NCI-H1105 (cell line): ENCODE measurements at places on chromosomes 7 and 10.

- no peak for DNase-seq
Observed at GRCh38 chr7:46175221-46175620, 254.1 kb upstream of the IGFBP3 start.

DNA sequence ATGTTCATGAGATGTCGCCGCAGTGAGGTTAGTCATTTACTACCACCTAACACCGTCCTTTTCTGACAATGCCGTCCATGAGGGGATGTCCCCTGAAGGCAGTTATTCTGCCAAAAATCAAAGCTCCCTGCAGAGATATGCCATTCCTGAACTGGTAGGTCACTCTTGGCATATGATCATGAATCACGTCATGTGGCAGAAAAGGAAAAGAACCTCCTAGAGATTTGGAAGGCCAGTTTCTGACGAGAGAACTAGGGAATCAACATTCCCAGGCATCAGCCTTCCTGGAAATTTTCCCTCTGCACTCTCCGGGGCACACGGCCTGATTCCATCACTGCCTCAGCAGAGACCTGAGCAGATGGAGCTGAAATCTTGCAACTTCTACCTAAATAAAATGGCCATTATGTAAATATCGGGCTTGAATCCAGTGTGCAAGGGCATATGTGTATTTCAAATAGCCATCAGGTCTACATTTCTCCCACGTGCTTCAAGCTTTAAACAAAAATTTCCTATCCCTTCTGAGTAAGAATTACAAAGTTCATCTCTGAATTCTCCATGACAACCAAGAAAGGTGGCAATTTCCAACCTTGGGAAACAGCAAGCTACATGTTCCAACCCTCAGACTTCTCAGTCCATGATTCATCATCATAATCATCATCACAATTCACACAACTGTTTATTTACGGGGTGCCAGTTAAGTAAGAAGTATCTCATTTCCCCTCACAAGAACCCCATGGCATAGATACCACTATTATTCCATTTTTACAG lies 46.5 kb downstream of the AMPH start:
- DNase-seq: no peak

DNA sequence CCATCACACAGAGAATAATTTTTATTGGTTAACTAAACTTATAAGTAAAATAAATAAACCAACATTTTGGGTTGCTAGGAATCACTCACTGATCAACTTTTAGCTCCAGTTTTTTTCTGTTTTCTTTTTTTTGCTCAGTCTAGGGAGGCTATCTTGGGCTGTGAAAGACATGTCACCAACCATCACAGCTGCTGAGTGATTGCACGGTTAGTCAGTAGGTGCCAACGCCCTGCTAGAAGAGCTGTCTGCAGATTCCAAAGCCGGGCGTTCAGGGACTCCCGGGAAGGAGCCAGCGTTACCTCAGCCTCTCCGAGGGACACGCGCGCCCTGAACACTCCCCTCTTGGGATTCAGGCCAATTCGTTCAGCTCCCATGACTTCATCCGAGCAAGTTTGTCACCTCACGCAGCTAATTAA lies 604 bp upstream of the STAM start:
- no peak for DNase-seq

- no peak for DNase-seq
Observed at GRCh38 chr10:103828587-103829197, 26.7 kb downstream of the SH3PXD2A start.

DNA sequence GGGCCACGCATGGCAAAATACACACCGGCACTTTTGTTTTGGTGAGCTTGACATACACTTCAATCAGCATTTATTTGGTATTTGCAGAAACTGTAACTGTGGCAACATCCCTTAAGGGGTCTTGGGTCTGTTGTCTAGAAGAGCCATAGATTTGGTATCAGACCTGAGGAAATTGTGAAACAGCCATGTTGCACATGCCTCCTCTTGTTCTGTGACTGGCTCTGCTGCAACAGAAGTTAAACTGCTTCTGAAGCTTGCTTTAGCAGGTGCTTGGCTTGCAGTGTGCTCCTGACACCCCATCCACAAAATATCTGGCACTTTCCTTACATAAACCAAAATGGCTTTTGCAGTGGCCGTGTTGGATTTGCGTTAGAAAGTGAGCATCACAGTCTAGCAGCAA lies 247.3 kb downstream of the GATA3 start:
- DNase-seq: no peak

- no peak for DNase-seq
Observed at GRCh38 chr7:102434039-102434486, 688 bp downstream of the ORAI2 start.

DNA sequence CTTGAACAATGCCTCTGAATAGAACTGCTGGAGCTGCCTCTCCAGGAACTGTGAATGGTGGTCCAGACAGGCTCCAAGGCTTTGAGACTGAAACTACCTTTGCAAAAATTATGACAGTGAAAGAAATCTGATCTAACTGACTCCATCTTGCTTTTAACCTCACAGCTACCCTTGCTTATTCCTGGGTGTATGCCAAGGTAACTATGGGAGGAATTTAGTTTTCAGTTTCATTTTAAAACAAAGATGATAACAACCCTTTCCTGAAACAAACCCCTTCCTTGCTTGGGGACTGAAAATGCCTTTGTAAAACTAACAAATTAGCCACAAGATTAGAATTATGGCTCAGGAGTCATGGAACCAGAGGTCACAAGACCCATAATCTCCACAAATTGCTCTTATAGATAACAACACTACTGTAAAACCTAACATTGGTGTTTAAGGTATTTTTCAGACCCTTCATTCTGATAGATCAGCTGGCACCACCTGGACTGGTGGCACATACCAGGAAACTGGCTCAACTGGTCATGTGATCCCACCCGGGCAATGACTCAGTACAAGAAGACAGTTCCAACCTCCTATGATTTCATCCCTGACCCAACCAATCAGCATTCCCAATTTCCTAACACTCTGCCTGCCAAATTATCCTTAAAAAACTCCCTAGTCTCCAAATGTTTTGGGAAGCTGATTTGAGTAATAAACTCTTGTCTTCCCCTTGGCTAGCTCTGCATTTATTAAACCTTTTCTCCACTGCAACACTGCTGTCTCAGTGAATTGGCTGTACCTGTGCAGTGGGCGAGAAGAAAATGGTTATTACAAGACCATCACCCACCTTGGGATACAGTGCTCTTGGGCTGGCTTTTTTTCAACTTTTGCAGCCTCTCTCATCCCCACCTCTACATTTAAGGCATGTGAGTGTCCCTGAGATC lies 608.1 kb downstream of the TYW1 start:
- no peak for DNase-seq

DNA sequence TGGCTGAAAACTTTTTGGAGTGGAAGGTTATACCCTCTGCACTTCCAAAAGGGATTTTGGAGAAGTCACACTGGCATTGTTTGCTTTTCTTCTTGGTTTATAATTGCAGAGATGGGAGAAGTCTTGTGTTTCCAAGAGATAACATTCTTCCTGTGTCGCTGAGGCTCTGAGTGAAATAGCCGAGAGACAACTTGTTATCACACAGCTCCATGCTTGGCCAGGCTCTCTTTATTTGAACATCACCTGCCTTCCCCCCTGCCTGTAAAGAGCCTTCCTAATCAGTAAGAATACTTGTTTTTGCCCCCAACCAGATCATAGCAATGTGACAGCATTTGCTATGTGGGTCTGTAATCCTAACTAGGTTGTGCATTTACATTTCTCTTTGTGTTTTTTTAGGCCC lies 270.7 kb downstream of the GALNT17 start:
- DNase-seq: no peak

- no peak for DNase-seq
Observed at GRCh38 chr10:30039988-30040387, 19.4 kb downstream of the JCAD start.
